Left ventricle myocardium superior (tissue), 1 donor: ENCODE measurements at places on chromosomes 5 and 9. TPM values are rescaled to one million over a fixed set of nuclear protein-coding genes. Genes with fewer than 3 reads are reported as not detected.

INSL6 gene
- not detected for total RNA-seq

SLC25A2 gene
- total RNA-seq, result not detected

AGGF1 gene
- 15.6 TPM for total RNA-seq

STX17 gene
- 25.1 TPM for total RNA-seq

SLC36A3 gene
- total RNA-seq, result not detected

PMPCA gene
- 77.8 TPM for total RNA-seq

PCDHGC4 gene
- total RNA-seq, result 2.5 TPM

DNA sequence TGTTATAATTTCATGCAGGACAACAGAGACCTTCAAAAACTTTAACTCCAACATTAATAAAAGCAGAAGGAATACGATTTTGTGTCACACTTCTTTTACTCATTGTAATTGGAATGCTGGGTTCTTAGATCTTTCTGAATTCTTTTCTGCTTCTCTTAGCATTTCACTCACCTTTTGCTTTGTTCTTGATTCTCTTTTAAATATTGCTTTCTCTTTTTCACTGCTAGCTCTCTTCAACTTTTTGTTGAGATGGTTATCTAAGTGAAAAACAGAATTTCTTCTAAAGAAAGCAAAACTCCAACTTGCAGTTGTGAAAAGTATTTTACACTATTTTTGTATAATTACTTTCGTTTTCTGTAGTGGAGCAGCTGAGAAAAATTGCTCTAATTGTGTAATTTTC is 212.6 kb upstream of the KIF2A start:
- no peak for DNase-seq

- no peak for DNase-seq
Observed at GRCh38 chr5:59446356-59446755, 447.2 kb downstream of the PDE4D start.

DNA sequence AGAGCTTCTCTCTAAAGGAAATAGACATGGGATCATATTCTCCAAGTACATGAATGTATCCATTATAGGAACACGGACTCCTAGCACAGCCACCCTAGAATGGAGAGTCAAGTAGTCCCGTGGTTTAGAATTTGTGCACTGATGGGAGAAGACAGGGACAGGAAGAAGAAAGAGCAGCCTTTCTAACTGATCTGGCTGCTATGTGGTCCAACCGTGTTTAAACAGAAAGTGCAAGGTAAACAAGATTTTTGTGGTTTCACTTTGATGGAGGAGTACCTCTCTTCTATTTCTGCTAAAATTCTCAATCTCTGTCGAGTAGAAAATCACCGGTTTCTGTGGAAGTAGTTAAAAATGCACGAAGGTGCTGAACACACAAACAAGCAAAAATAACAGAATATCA is 171.3 kb downstream of the ST8SIA4 start:
- no peak for DNase-seq

- DNase-seq, result no peak
Observed at GRCh38 chr9:81801190-81801589, 111.8 kb upstream of the TLE1 start.

DNA sequence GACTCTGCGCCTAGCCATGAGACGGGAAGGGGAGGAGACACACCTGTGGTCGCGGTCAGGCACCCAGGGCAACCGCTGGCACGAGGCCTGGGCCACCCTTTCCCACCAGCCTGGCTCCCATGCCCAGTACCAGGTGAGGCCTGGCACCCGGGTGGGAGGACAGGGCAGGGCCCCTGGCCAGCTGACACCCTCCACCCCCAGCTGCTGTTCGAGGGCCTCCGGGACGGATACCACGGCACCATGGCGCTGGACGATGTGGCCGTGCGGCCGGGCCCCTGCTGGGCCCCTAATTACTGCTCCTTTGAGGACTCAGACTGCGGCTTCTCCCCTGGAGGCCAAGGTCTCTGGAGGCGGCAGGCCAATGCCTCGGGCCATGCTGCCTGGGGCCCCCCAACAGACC is 5.0 kb downstream of the MAMDC4 start:
- peak; percentile 24 for DNase-seq

DNA sequence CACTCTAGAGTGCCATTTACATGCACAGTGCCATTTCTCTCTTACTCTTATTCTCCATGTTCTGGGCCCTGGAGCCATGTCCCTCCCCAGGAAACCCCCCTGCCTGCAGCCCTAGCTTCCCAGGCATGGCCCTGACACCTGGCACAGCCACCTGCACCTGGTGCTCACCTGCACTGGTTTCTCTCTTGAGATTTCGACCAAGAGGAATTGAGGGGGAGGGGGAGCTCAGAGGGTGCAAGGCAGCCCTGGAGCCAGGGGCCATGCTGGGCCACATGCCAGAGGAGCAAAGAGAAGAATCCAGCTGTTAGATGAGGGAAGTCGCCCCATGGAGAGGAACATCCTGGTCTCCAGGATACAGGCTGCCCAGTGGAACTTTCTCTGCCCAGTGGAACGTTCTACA is 65.0 kb upstream of the RAPGEF1 start:
- DNase-seq, result no peak

DNA sequence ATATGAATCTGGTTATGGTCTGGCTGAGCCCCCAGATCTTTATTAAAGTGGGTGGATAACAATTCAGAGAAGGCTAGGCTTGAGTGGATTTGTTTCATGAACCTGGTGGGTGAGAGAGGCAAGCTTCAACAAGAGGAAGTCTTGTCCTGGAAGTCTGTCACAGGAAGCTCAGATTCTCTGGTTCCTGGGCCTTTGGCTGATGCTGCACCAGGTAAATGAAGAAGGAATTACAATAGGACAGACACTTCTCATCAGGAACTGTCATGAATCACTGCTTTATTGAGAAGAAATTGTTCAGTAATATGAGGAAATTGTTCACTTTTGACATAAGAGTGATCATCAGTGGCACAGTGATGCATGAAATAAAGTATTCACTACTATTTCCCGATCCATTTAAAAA is 167.6 kb upstream of the ELL2 start:
- no peak for DNase-seq

GRCh38 chr5:149940077-149940574 is 4.5 kb downstream of the PDE6A start:
- DNase-seq, result no peak

DNA sequence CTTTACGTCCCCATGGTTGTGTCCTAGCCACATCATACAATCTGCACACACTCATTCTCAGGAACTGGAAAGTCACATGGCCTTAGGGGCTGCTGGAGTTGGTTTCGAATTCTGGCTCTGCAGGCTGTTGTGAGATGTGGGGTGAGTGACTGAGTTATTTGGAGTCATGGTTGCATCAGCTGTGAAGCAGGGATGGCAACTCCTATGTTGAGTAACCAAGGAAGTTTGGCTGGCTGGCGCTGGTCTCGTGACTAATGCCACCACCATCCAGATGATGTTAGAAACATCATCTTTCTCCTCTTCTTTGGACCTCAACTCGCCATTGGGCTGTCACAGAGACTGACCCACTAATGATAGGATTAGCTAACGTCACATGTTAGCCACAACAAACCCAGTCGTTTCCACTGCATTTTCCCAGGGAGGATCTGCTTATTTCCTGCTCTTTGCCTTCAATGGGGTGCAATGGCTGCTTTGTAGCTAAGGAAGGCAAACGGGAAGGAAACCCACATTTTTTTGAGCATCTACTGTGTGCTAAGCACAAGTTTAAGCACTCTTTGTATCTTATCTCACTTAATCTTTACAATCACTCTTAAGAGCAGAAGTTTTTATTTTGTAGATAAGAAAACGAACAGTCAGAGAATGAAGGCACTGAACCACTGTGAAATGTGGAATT is 78.1 kb upstream of the UBTD2 start:
- no peak for DNase-seq
